ENCODE measurements at places on chromosomes 13 and 19. TPM values are rescaled to one million over a fixed set of nuclear protein-coding genes. Genes with fewer than 3 reads are reported as not detected.

GRCh38 chr19:50333235-50333736 is 4.1 kb upstream of the KCNC3 start:
- DNase-seq = peak; percentile 39

TMEM238 gene
- not detected for polyA plus RNA-seq

GRCh38 chr13:27810461-27810860 is 18.2 kb downstream of the GSX1 start:
- no peak for DNase-seq

GRCh38 chr13:44629465-44630183 is 53.5 kb upstream of the TSC22D1 start:
- DNase-seq = no peak

- DNase-seq = no peak
Observed at GRCh38 chr13:20127562-20128458, 33.0 kb downstream of the GJA3 start.

CD37 gene
- polyA plus RNA-seq = not detected

GRCh38 chr19:54299515-54299914 is 13.5 kb downstream of the LILRA5 start:
- no peak for DNase-seq

DNA sequence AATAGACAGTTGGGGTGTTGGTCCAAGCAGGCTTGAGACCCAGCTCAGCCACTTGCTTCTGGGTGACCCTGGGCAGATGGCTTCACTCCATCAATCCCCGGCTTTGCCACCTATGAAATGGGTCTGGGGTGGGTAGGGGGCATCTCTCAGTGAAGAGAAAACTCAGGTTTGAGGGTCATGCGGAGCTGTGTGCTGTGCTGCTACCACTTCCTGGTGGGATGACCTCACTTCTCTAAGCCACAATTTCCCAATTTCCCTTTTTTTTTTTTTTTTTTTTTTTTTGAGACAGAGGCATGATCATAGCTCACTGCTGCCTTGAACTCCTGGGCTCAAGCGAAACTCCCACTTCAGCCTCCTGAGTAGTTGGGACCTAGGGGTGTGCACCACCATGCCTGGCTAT is 4.6 kb upstream of the PLAUR start:
- no peak for DNase-seq

DNA sequence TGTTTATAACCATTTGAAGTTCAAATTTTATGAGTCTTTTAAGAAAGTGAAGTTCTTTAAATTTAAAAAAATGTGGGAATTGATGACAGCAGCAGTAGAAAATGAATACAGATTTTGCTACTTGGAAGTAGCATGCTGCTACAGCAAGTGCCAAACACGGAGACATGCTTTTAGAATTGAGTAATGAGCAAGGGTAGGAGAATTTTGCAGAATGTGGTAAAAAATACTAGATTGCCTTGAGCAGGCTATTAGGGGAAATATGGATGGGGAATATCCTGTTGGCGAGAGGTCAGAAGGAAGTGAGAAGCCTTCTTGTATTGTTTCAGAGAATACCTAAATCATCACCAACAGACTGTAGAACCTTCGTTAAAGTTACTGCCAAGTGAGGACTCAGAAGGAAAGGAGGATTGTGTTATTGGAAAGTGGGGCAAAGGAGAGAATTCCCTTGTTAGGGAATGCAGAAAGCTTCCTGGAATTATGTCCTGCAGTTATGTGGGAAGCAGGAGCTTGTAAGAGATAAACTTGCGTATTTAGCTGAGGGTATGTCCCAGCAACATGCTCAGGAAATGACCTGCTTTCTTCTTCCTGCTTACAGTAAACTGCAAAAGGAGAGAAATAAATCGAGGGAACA is 32.4 kb upstream of the OXGR1 start:
- DNase-seq = no peak

- no peak for DNase-seq
Observed at GRCh38 chr13:30848332-30849027, 57.6 kb upstream of the MEDAG start.

All from AG04450 (cell line).